ENCODE measurements at places on chromosomes 1 and 21. TPM values are rescaled to one million over a fixed set of nuclear protein-coding genes. Genes with fewer than 3 reads are reported as not detected.

DNA sequence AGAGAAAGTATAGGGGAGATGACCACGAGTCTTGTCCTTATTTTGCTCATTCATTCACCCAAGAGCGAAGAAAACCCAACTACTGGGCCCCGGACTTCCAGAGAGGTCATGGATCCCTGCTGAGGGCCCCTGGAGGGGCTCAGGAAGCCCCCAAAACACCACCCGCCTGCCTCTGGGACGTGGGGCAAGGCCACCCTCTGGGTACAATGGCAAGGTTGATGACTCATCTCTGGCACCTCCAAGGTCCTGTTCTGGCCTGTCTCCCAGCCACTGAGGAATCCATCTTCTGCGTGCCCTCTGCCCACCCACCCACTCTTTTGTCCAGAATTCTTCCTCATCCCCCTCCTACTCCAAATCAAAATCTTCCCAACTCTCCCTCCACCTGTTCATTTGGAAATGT is 21.3 kb upstream of the PRDM15 start:
- H3K36me3 ChIP-seq: peaks cover 5% of the 10 kb centered on the region
- no peaks in the 10 kb centered on the region for H3K27me3 ChIP-seq
- no peak for DNase-seq
- H3K27ac ChIP-seq: no peak overlapping the region

DNA sequence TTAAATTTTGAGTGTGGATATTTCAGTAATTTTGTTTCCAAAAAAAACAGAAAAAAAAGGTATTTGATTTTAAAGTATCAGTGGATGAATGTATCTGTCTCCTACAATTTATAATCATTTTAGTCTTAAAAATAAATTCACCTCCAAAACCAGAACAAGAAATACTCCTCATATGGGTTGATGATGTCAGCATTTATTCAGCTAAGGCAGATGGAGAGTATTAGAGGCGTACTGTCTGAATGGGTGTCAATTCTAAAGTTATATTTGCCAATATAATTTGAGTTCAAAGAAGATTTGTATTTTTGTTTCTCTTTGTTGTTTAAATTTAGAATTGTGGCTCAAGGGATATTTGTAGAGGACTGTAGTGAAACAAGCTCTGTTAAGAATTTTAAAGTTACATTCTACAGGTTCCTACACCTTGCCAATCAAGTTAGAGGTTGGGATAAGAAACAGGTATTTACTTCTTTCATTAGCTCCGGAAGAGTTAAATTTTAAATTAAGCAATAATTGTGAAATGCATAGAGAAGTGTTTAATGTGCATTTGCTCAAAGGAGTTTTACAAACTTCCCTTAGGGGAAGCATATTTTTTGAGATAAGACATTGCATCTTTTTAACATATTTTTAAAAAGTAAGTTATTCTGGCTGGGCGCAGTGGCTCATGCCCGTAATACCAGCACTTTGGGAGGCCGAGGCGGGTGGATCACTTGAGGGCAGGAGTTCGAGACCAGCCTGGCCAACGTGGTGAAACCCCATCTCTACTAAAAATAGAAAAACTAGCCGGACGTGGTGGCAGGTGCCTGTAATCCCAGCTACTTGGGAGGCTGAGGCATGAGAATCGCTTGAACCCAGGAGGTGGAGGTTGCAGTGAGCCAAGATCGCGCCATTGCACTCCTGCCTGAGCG is 1.2 kb downstream of the PLA2G4A start:
- peaks cover 21% of the 10 kb centered on the region for H3K27me3 ChIP-seq
- H3K4me1 ChIP-seq: peaks cover 9% of the 10 kb centered on the region
- H3K27ac ChIP-seq: no peak overlapping the region
- no peak overlapping the region for H3K4me3 ChIP-seq
- H3K36me3 ChIP-seq: no peaks in the 10 kb centered on the region

- no peak for DNase-seq
- H3K4me1 ChIP-seq: peaks cover 6% of the 10 kb centered on the region
- H3K4me3 ChIP-seq: no peak overlapping the region
- no peak overlapping the region for H3K27ac ChIP-seq
- H3K36me3 ChIP-seq: no peaks in the 10 kb centered on the region
Observed at GRCh38 chr1:89088572-89088971, 23.6 kb upstream of the GBP1 start.

- no peak for DNase-seq
- H3K36me3 ChIP-seq: peaks cover 2% of the 10 kb centered on the region
- H3K4me3 ChIP-seq: no peak overlapping the region
- H3K27me3 ChIP-seq: peaks cover 42% of the 10 kb centered on the region
- no peak overlapping the region for H3K27ac ChIP-seq
- peaks cover 8% of the 10 kb centered on the region for H3K4me1 ChIP-seq
Observed at GRCh38 chr1:203133970-203134725, 6.6 kb downstream of the ADORA1 start.

GRCh38 chr1:162305969-162306368 is 70.7 kb downstream of the SPATA46 start:
- peaks cover 2% of the 10 kb centered on the region for H3K36me3 ChIP-seq
- H3K27ac ChIP-seq: no peak overlapping the region
- peaks cover 11% of the 10 kb centered on the region for H3K27me3 ChIP-seq
- DNase-seq: no peak
- no peak overlapping the region for H3K4me3 ChIP-seq
- no peaks in the 10 kb centered on the region for H3K4me1 ChIP-seq

GRCh38 chr1:180947901-180948640 is 35.4 kb downstream of the KIAA1614 start:
- no peak for DNase-seq
- no peak overlapping the region for H3K27ac ChIP-seq
- no peaks in the 10 kb centered on the region for H3K4me1 ChIP-seq

- H3K4me1 ChIP-seq: peaks cover 8% of the 10 kb centered on the region
- no peak for DNase-seq
- H3K27ac ChIP-seq: no peak overlapping the region
- H3K36me3 ChIP-seq: peaks cover 3% of the 10 kb centered on the region
- H3K27me3 ChIP-seq: no peaks in the 10 kb centered on the region
- H3K4me3 ChIP-seq: no peak overlapping the region
Observed at GRCh38 chr1:156025876-156026275, 5.1 kb upstream of the SSR2 start.

DNA sequence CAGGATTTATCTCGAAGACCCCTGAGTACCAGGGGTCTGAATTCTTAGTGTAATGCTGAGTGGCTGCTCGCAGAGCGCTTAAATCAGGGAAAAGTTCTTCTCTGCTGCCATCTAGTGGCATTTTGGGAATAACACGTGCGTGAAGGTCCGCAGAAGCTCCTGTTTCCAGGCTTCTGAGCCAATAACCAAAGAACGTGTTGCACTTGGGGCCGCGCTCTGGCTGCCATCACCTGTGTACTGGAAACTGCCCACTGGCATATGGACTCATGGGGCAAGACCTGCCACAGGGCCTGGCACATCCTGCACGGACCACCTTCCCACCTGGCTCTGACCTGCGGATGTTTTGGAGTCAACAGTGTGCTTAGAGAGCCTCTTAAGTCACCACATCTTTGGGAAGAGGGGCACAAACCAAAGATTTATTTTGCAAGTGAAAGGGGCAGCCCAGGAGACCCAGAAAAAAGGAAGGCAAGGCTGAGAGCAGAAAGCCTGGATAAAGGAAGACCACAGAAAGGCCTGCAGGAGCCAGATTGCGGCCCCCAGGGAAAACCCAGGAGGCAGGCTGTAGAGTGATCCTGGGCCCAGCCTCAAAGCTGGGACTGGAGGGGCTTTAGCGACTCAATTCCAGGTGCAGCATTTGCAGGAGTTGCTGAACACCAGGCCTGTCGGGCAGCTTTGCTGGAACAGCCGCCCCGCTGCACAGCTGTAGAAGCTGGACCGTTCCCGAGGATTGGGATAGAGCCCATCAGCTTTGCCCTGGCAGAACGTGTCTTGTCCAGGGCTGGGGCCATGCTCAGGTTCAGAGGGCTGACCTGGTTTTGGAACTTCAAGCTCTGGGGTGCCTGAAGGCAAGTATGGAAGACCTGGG is 13.0 kb downstream of the CHIT1 start:
- H3K4me3 ChIP-seq: no peak overlapping the region
- peaks cover 8% of the 10 kb centered on the region for H3K4me1 ChIP-seq
- peaks cover 2% of the 10 kb centered on the region for H3K36me3 ChIP-seq
- H3K27ac ChIP-seq: peak overlapping the region; percentile 66
- DNase-seq: peak; percentile 41

KMO gene
- not detected for total RNA-seq

LCE3D gene
- total RNA-seq: not detected

CD52 gene
- 1,152 TPM for total RNA-seq

KRTAP19-1 gene
- not detected for total RNA-seq

KISS1 gene
- not detected for total RNA-seq

C1QTNF12 gene
- total RNA-seq: 2.0 TPM

LSM10 gene
- total RNA-seq: 31.1 TPM

NGF gene
- total RNA-seq: not detected

TFF2 gene
- total RNA-seq: not detected

CYP4A11 gene
- total RNA-seq: not detected

Measured in T-helper 17 cell (primary cell).